SIG-M5 (cell line): ENCODE measurements at places on chromosomes 6 and 20.
A peak's percentile ranks its signal among the peaks of the same experiment; 100 is the strongest.

DNA sequence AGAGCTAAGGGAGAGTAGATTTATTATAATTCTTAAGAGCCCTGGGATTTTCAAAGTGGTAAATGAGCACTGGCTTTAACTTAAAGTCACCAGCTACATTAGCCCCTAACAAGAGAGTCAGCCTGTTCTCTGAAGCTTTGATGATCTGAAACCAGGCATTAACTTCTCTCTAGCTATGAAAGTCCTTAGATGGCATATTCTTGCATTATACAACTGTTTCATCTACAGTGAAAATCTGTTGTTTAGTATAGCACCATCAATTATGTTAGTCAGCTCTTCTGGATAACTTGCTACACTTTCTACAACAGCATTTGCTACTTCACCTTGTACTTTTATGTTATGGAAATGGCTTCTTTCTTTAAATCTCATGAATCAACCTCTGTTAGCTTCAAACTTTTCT is 1046.7 kb downstream of the HACE1 start:
- no peak for DNase-seq

DNA sequence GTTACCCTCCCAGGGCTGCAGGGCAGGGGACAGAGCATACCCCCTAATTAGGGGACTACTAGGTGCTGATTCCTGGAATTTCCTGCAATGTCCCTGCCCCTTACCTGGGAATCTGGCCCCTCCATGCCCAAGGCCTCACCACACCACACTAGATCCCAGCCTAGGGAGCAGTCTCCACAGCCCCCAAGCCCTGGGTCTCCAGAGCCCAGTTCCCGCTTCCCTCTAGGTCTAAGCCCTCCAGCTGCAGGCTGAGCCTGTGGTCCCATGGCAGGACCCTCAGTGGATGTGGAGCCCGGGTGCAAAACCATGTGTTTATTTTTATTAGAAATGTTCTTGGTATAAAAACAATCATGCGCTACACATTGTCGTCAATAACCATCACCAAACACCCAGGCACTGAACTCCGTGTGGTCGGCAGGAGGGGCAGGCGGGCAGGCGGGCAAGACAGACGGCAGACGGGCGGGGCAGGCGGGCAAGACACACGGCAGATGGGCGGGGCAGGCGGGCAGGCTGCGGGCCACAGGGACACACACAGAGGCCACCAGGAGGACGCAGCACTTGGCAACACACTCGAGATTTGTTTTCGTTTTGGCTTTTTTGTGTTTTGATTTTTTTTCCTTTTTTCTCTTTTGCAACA is 124.2 kb downstream of the GRM4 start:
- no peak for DNase-seq

- DNase-seq: peak; percentile 41
Observed at GRCh38 chr6:15063253-15063853, 182.5 kb upstream of the JARID2 start.

- DNase-seq: no peak
Observed at GRCh38 chr6:147177286-147177685, 26.9 kb upstream of the STXBP5 start.

- DNase-seq: no peak
Observed at GRCh38 chr6:2733736-2734480, 16.8 kb downstream of the MYLK4 start.

DNA sequence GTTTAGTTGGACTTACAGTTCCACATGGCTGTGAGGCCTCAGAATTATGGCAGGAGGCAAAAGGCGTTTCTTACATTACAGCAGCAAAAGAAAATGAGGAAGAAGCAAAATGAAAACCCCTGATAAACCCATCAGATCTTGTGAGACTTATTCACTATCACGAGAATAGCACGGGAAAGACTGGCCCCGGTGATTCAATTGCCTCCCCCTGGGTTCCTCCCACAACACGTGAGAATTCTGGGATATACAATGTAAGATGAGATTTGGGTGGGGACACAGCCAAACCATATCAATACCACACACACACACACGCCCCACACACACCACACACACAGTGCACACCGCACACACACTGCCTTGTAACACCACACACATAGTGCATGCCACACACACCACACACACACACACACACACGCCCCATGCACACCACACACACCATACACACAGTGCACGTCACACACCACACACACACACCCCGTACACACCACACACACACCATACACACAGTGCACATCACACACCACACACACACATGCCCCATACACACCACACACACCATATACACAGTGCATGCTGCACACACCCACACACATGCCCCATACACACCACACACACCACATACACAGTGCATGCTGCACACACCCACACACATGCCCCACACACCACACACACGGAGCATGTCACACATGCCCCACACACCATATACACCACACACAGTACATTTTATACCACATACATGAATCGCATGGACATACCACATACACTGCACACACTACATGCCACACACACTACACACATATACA is 310.5 kb downstream of the TAF4 start:
- no peak for DNase-seq

DNA sequence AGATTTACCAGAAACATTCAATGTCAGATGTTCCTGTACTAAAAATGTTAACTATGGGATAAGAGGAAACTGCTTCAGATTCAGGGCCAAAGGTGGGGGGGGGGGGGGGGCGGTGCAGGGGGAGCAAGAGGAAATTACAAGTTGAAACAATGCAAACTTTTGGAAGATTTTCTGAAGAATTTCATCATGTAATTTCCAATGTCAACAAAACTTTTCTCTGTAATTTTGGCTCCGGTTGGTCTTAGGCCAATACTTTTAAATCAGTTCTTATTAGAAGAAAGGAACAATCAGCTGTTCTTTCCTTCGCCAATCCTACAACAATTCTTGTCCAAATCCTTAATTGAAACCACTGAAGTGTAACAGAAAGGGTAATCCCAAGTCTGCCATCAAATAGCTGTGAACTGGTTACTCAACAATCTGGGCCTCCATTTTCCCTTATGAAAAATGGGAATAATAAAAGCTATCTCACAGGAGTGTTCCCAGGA is 13.1 kb downstream of the UQCC1 start:
- no peak for DNase-seq
